HepG2 (cell line): ENCODE measurements at places on chromosomes 11 and 22.

- DNase-seq: no peak
These were observed 81.1 kb downstream of the BDNF start for GRCh38 chr11:27619039-27619574.

DNA sequence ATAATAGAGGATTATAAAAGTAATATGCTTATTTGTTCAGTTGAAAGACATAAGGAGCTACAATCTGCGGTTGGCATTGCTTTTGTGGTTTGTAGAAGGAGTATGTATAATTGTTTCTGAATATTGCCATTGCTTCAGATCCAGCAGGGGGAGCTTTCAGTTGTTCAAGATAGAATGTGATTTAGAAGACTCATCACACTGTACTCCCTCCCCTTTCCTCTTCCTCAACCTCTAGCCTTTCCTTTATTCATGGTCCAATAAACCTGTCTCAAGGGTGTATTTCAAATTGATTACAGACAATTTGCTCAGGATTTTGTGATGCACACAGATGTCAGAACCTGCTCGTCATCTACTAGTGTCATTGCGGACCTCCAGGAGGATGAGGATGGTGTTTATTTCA lies 9.8 kb downstream of the PRMT3 start:
- peak; percentile 35 for DNase-seq

DNA sequence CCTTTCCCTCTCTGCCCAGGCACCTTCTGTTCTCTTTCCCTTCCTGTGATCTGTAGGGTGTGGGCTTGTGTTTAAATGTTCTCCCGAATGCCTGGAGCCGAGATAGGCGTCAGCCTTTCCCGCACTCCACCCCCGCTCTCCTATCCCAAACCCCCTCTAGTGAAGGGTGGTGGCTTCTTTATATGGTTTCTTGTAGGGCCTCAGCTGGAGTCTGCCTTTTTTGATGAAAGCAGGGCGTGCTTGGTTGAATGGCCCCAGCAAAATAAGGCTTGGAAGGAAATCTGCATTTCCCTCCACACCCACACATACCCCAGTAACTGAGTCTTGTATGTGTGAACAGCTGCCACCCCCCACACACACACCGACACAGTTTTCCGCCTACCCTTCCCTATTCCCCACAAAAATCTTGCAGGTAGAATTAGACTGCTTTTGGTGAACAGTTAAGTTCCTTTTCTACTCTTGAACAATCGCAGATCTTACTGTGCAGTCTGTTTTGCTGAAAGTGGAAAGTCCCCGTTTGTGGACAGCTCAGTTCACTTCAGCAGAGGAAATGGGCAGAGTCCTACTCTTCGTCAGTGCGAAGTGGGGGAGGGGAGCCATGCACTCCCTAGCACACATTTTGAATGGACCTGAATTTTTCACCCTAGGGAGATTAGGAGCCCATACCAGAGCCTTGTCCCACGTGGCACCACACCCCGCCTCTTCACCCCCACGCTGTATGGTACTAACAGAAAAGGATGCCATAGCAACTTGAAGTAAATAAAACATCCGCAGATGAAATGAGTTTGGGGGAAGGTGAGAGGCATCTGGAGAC lies 25.5 kb upstream of the GRK2 start:
- peak; percentile 73 for DNase-seq

- DNase-seq: no peak
These were observed 799.4 kb upstream of the TENM4 start for GRCh38 chr11:80240245-80240644.
